Left renal pelvis (tissue), 4 donors: ENCODE measurements at places on chromosomes 11 and 22.

DNA sequence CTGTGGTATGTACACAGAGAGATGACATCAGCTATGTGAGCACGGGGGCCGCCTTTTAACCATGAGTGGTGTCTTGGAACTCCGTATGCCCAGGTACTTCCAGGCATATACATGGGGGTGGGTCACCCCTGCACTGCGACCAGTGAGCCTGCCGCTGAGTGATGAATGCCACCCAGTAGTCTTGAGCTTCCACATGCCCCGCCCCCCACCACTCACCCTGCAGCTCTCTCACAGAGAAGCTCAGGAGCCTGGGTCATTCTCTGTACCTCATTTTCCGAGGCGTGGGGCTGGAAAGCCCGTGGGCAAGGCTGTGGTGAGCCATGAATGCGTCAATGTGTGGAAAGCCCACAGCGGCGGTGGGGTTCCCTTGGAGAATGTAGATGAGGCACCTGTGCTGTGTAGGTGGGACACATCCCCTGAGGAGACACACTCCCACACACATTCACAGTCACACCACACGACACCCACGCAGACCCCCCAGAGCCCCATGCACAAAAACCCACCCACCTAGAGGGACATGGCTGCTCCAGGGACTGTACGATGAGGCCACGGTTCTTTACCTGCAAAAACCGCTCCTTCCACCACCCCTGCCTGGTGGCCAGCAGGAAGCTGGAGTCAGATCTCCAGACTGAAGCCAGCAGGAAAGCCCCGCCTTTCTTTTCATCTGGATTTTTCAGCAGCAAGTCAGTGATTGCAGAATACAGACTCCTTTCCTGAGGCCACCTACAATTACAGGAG, 67.6 kb downstream of the PIWIL3 start:
- no peak for DNase-seq

DNA sequence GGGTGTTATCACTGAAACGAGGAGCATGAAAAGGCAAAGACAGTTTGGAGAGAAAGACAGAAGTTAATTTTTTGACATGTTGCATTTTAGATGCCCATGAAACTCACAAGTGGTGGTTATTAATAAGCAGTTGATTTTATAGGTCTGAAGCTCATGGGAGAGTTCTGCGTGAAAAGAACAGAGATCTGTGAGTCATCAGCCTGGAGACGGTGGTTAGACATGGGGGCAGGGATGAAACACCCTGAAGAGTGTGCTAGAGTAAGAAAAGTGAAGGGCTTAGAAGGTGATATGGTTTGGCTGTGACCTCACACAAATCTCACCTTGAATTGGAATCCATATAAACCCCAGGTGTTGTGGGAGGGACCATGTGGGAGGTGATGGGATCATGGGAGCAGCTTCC, 289.1 kb upstream of the ISX start:
- DNase-seq: no peak

DNA sequence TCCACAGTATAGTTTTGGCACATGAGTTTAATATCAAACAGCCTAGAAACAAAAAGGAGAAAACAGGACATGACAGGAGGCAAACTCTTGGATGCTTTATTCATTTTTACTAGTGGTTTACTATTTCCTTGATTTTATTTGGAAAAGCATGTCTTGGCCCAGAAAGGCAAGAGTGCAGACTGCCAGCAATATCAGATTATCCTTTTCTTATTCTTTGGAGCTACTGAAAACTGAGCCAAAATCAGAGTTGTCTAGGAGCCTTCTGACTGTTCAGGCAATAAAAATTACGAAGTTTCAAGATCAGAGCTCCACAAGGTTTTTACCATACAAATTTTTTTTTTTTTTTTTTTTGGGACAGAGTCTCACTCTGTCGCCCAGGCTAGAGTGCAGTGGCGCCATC, 16.0 kb downstream of the CELF1 start:
- no peak for DNase-seq

DNA sequence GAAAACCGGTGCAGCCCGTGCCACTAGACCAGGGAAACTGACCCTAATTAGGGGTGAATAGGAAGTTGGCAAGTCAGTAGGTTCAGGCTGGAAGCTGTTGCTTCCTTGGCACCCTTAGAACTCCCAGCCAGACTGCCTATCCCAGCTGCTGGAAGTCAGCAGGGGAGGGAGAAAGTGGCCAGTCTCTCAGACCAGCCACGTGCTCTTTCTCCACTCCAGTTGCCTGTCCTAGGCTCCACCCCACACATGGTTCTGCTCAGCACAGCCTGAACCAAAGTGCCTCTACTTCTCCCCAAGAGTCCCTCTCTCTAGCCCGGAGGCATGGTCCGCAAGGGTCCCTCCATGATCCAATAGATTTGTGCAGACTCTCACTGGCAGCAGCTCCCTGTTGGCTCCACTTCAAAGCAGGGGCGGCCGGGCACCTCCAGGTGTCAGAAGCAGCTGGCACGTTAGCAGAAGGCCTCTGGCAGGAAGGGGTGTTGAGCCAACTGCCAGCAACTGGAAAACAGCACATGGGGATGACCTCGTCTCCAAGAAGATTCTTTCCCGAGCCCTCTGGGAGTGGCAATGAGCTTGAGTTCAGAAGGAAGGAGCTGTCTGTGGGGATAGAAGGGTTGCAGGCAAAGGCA, 27.7 kb downstream of the ARFGAP2 start:
- no peak for DNase-seq

GRCh38 chr22:32949391-32950173, 108.6 kb downstream of the SYN3 start:
- DNase-seq: no peak

DNA sequence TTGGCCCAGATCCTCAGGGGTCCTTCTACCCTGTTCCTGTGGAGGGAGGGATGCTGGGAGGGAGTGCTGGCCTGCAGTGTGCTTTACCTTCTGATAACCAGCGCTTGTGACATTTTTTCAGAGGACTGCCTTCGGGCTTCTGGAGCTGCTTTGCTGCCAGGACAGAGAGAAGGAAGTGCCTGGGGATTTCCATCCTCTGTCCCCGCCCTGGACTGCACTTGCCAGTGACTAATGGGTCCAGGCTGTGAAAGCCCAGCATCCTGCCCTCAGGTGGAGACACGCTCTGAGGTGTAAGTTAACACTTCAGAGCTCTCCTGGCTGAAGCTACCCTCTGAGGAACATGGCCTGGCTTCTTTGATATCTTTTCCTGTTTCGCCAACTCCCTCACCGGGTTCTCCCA, 158.7 kb upstream of the SYT13 start:
- no peak for DNase-seq

DNA sequence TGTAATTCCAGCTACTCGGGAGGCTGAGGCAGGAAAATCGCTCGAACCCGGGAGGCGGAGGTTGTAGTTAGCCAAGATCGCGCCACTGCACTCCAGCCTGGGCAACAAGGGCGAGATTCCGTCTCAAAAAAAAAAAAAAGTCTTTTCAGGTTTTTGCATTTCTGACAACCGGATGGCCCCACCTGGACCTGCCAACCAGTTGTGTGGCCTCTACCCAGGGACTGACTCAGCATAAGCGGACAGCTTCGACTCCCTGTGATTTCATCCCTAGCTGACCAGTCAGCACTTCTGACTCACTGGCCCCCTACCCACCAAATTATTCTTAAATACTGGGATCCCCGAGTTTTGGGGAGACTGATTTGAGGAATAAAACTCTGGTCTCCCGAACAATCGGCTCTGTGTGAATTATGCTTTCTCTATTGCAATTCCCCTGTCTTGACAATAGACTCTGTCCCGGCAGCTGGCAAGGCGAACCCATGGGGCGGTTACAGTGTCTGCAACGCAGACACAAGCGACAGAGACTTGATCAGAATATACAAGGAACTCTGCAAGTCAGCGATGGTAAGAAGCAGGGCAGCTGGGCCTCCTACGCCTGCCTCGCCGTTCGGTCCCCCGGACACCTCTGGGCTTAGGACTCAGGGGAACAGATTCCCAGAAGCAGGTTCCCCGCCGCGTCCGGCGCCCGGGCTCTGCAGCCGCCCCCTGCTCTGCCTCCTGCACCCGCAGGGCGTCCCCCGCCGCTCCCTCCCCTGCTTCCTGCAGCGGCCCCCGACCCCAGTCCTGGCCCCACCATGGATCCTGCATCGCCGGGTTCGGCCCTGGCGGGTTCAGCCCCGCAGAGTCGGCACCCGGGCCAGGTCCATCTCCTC, 741 bp upstream of the TALDO1 start:
- no peak for DNase-seq

GRCh38 chr11:122697636-122698167, 42.2 kb downstream of the UBASH3B start:
- DNase-seq: no peak

GRCh38 chr11:65569164-65569972, 909 bp upstream of the ZNRD2 start:
- no peak for DNase-seq

DNA sequence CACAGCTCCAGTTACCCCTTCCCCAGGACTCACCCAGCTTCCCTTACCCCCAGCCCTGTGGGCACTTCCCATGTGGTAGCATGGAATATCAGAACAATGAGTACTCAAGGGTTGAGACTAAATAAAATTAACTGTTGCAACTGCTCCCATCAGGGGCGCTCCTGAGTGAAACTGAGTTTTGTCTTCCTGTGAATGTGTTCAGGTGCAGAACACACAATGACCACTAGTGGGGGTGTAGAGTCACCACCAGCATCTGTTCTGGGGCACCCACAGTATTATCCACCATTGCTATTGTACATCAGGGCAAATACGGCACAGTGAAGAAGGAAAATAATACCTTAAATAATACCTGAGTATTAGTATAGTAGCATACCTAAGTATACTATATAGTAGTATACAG, 689.7 kb downstream of the TBC1D22A start:
- DNase-seq: no peak

- no peak for DNase-seq
These were observed 11.0 kb downstream of the MRGPRG start for GRCh38 chr11:3207526-3208189.

- DNase-seq: no peak
These were observed 3.4 kb downstream of the WEE1 start for GRCh38 chr11:9576701-9577381.

DNA sequence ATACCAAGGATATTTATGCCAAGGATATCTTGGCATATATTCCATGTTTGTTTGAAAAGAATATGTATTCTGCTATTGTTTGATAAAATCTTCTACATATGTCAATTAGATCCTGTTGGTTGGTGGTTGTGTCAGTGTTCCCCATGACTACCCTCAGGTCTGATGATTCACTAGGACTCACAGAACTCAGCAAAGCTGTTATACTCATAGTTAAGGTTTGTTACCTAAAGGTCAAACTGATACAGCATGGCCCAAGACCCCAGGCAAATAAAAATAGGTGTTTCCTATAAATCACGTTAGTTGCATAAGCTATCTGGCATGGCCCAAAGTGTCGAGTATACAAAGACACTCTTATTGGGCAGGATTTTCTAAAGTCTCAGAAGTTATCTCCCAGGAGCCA, 30.2 kb upstream of the B3GNT6 start:
- DNase-seq: no peak

DNA sequence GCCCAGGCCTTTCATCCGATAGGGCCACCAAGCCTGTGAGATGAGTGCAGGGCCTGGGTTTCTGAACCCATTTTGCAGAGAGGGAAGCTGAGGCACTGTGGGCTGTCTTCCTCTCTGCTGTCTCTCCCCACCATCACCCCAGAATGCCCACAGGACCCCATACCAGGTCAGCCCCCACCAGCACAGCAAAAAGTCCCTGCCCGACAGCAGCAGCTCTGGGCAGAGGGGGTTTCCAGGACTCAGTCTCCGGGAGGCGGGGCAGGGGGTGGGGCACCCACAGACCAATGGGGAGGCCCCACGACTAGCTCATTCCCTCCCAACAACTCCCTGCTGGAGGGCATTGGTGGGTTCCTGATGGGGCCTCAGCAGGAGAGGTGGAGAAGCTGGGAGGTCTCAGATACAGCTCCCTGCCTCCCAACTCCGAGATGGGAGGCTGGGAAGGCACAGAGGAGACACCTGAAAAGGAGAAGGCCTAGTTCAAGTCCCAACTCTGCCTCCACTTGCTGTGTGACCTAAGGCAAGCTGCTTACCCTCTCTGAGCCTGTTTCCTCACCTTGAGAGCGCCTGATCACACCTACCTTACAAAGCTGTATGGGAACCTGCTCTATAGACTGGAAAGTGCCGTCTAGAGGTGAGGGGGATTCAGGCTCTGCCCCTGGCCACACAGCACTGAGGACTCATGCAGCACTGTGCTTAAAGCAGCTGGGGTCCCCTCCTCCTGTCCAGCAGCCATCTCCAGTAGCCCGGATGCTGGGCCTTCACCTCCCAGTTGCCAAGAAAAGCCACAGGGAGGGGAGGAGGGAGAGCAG, 3.5 kb downstream of the CBX7 start:
- DNase-seq: no peak

- no peak for DNase-seq
These were observed 31.4 kb downstream of the CREB3L1 start for GRCh38 chr11:46308631-46309419.

DNA sequence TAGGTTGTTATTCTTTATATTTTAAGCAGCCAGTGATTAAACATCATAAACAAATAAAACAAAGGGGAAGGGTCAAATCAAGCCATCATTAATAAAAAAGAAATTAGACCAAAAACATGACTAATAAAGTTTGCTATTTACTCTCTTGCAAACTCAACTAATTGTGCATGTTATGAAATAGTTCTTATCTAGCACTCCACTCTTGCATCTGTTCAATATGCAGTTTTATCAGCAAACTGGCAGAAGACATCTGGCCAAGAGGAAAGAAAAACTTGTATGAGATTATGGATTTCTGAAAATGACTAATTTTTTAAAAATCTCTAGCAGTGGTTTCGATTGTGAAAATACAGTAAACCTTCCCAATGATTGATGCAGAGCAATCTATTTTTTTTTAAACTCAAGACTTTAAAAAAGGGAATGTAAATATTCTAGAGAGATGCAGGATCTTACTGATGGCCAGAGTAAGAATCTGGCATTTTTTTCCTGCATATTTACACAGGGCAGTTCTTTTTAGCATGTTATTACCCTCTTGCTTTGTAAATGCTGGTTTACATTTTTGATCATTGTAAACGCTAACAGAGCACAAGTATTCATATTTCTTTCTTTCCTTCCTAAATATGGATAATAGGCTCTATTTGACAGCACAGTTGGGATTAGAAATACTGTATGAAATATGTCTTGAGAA, 83.3 kb downstream of the GRIA4 start:
- DNase-seq: no peak

- no peak for DNase-seq
These were observed 15.5 kb downstream of the OR6Q1 start for GRCh38 chr11:58046231-58046630.

DNA sequence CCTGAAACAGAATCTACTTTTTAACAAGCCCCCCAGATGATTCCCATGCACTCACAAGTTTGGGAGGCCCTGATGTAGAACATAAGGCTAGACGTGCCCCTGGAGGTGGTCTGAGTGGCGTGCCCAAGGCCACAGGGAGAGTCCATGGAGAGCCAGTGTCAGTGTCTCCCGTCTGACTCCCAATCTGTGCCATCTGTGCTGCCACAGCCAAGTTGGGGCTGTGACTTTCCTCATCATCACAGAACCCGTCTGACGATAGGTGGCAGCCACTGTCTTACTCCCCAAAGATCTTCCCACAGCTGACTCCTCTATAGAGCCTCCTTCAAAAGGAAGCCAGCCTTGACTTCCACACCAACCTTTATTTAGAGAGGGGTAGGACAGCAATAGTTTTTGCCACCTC, 470.5 kb downstream of the SOX6 start:
- DNase-seq: no peak

GRCh38 chr11:10930972-10931760, 73.3 kb upstream of the ZBED5 start:
- DNase-seq: peak; percentile 73

GRCh38 chr11:86800960-86801272, 574 bp downstream of the PRSS23 start:
- no peak for DNase-seq
